ENCODE measurements at places on chromosomes 1 and 21.

DNA sequence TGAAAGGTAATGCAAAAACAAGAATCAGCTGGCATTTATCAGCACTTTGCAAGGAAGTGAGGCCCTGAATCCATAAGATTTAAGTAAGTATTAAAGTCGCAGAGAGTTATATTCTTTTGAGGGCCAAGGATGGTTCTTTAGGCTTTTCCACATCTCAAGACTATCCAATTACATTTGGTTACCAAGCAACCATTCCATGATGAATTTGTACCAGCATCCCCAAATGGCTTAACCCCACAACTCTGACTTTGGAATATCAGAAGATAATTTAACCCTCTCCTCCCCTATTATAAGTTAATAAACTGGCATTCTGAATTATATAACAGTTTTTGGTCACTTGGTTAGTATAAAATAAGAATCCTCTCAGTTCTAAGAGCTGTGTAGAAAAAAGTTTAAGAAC is 2.8 kb downstream of the PHTF1 start:
- no peak for DNase-seq

DNA sequence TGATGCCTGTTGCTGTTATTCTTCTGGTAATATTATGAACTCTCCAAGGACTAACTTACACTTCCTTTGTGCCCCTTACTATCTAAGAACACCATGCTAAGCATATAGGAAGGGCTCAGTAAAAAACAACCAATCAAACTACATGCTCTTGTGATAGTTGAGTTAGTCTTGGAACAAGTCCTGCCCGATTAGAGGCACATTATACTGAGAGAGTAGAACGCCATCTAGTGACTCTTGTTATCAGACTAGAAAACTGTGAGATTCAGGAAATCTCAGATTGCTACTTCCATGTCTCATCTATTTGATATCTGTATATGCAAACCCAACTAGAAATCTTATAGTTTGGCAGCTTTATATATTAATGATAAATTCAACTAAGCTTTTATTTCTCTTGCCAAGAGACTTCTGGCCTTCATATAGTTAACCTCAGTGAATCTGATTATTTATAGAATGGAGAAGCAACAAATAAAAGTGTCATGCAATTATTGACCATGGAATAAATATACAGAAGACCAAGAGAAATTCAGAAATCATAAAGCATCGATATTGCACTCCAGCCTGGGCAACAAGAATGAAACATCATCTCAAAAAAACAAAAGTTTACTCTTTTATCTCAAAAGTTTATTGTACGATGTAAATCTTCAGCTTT is 7.8 kb upstream of the SRRM1 start:
- peak; percentile 67 for DNase-seq

GRCh38 chr1:6591222-6591621 is 11.4 kb downstream of the ZBTB48 start:
- no peak for DNase-seq

DNA sequence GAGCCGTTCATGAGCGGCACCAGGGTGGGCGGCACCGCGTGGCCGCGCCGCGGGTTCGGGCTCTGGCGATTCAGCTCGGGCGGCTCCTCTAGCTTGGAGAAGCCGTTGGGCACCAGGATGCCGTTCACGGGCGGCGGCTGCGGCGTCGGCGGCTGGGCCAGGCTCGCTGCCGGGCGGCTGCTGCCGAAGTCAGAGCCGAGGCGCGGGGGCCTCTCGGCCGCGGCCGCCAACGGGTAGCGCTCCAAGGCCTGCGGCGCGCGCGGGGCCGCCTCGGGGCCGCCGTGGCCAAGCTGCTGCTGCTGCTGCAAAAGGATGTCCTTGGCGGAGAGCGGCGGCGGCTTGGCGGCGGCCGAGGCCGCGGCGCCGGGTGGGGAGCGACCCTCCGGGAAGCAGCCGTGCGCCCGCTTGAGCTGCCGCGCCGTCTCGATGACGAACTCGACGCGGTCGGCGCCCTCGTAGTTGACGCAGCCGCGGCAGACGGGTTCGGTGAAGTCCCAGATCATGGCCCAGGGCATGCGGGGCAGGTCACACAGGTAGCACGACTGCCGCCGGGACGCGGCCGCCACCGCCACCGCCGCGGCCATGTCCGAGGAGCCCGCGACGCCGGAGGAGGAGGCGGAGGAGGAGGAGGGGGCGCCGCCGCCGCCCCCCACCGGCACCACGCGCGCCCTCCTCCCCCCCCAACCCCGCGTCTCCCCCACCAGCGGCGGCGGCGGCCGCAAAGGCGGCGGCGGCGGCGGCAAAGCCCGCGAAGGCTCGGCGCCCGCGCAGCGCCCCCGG is 877 bp downstream of the IRF2BP2 start:
- DNase-seq, result no peak

- DNase-seq, result peak; percentile 7
Observed at GRCh38 chr1:199422206-199422605, 605.3 kb upstream of the NR5A2 start.

- DNase-seq, result no peak
Observed at GRCh38 chr1:7582460-7582972, 188.6 kb upstream of the VAMP3 start.

DNA sequence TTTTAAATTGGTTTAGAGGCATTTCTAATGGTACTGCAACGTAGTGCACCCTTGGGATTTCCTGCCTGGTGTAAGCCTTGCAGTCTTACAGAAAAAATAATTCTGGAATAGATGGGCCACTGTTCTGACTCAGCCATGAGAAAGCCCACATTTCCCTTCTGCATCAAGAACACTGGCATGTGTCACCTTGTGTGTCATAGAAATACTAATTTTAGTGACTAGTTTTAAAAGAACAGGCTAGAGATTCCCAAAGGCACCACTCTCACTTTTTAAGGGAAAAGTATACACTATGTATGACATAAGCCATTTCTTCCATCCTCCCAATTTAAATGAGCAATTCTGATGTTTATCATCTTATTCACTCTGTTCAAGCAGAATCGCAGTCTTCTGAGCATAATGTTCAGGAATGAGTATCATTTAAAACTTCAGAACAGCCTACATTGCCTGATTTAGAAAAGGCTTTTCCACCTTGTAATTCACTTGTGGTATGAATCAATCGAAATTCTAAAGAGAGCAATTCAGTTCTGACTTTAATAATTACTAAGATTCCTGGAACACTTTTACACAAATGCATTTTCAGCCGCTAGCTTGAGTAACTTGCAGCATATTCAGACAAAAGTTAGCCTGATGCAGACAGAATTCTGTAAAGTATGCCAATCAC is 18.8 kb downstream of the RGS13 start:
- DNase-seq, result peak; percentile 38

GRCh38 chr1:78687914-78688313 is 38.3 kb downstream of the IFI44 start:
- no peak for DNase-seq

DNA sequence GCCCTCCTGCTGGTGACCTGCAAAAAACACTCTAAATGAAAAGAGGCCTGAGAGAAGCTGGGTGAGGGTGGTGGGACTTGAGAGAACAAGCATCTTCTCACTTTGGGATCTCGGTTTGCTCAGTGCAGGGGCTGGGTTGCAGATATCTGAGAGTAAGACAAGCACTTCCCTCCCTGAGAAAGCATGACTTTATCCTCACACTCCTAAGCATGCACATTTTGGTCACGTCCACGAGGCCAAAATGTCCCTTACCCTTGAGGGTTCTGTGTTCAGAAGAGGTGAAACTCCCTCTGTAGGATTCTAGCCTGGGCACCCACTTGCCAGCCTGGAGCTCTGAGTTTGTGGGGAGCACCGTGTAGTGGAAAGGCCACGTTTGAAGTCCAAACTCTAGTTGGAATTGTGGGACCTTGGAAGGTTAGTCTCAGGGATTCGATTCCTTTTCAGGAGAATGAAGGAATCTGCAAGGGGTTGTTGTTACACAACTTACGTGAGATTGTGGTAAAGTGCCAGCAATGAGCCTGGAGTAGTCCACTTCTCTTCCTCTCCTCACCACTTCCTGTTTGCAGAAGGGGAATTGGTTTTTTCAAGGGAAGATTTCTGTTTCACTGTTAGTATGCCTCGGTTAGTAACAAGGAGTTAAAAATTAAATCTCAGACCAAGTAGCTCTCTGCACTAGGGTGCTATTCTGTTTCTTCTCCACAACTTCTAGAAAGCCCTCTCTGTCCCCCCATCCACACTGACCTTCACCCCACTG is 3.0 kb downstream of the FCAMR start:
- no peak for DNase-seq

DNA sequence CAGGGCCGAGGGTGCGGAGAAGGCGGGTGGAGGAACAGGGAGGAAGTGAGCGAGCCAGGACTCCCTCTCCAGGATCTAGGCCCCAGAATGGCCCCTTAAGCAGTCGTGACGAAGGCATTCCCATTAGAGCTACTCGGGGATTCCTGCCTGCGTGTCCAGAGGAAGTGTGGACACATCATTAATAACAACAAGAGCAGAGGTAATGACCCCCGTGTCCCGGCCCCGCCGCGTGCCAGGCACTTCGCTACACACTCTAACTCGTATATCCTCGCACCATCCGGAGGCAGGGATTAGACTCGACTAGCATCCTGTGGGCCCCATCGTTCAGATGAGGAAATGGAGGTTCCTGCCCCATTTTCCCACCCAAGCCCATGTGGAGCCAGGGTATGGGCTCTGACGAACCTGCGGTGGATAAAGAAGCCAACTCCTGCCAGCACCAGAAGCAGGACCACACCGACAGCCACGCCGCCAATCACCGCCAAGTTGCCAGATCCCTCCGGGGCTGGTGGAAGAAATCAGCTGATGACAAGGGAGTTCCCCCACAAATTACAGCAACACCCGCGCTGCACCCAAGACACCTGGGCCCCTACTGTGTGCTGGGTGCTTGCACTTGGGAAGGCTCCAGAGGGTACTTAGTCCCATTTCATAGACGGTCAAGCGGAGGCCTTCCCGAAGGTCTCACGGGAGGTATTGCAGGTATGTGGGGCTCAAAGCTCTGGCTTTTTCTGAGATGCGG is 21.6 kb downstream of the EPHA2 start:
- no peak for DNase-seq

DNA sequence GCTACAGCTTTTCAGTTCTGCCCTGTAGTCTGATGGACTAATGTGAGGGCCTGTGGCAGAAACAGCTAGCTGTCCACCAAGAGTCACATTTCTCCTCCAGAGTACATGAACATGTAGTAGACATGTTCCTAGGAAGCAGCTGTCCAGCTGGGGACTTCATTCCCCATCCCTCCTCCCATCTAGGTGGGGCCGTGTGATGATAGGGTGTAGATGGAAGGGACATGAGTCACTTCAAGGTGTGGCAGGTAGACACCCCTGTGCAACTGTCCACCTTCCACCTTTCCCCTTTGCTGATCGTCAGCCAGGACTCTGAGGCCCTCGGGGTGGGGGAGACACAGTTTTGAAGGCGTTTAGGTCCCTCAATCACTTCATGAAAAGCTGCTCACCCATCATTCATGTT is 3.6 kb upstream of the RD3 start:
- no peak for DNase-seq

DNA sequence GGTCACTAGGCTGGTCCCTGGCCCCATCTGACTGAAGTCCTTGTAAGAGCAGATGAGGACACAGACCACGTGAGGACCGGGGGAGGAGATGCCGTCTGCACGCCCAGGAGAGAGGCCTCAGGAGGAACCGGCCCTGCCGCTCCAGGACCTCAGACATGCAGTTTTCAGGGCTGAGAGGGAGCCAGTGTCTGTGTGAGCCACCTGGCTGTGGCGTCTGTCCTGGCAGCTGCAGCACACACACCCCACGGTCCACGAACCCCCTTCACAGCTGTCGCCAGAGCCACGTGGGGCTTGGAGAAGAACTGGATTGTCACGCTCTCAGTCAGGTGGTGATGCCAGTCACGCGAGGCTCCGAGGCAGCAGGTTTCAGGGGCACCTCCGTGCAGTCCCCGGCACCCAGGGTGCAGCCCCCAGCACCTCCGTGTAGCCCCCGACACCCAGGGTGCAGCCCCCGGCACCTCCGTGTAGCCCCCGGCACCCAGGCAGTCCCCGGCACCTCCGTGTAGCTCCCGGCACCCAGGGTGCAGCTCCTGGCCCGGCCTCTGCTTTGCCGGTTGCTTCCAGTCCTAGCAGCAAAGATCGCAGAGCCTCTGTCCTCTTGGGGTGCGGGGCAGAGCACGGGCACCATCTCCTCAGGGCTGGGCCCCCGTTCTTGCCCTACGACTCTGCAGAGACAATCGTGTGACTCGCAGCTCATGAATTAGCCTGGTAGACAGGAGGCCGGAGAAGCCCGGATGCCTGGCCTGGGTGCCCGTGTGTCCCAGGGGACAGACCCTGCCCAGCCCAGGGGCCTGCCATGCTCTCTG is 19.0 kb upstream of the SUMO3 start:
- peak; percentile 55 for DNase-seq

- DNase-seq, result no peak
Observed at GRCh38 chr1:233570706-233571105, 43.2 kb upstream of the KCNK1 start.

- no peak for DNase-seq
Observed at GRCh38 chr1:190373705-190374336, 103.8 kb downstream of the BRINP3 start.

DNA sequence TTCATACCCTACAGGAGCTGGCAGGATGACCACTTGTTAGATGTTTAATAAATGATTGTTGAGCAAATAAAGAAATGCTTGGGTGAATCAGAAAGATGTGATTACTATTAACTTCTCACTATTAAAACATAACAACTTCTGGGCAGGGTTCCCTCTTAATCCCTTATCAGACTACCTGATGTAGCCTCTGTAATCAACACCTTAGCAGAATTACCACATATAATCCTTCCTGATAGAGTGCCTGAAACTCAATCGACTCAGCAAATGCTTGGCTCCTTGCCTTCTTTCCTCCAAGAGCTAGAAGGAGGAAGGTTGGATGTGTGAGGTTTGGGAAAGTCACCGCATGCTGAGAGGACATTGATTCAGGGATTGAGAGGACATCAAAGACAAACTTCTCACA is 34.8 kb upstream of the DSCAM start:
- no peak for DNase-seq

GRCh38 chr1:156571919-156572662 is at the start of gene IQGAP3:
IQGAP3 (minus strand) TSS chr1:156572565; CDS start chr1:156572529, 36 bp downstream.
- peak; percentile 94 for DNase-seq

- no peak for DNase-seq
Observed at GRCh38 chr1:156489935-156490293, 10.7 kb downstream of the MEF2D start.

- DNase-seq, result no peak
Observed at GRCh38 chr1:36816348-36816747, 218.0 kb downstream of the GRIK3 start.

DNA sequence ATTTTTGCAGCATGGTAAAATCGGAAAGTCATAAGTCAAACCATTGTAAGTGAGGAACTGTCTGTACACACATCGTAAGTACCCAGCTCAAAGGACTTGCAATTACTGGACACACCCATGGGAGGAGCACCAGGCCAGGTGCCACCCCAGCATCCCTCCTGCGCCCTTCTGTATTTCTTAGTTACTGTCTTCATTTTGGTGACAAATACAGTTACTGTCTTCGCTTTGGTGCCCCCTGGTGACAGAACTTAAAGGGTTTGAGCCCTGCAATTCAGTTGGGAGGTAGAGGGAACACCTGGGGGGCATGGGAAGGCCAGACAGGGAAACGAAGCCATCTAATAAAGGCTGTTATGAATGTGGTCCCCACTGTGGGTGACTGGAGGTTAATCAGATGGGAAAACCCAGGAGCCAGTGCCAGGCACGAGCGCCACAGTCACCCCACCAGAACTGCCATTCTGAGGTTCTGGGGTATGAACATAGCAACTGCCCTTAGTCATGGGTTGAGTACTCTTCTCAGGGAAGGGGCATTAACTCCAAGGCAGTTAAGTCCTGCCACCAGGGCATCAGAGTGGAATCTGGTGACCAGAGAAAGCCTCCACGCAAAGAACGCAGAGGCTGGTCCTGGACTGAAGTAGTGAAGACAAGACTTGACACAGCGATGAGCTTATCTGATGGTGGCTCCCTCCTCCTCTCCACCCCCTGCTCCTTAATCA is 612.9 kb downstream of the PTPRU start:
- peak; percentile 17 for DNase-seq

- peak; percentile 53 for DNase-seq
Observed at GRCh38 chr21:34351786-34352241, 12.0 kb upstream of the KCNE2 start.
